NCI-H345 (cell line): ENCODE measurements at places on chromosomes 12 and 14.

- DNase-seq = peak; percentile 71
These were observed 279.1 kb downstream of the TTC6 start for GRCh38 chr14:37874429-37875109.

DNA sequence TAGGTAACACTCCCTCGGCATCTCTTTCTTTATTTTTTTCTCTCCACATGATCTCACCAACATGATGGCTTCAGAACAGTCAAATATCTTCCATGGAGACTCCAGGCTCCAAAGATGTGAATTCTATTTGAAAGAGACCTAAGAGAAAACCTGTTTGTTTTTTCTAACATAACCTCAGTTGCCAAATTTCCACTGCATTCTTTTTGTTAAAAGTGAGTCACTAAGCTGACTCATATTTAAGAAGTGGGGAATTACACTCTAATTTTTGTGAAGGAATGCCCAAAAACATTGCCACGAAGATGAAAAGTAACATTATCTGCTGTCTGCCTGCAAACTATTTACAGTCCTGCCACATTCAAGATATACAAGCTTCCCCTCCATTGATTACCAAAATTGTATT is 1337.6 kb downstream of the LRFN5 start:
- DNase-seq = no peak

- DNase-seq = no peak
These were observed 3.8 kb upstream of the HOXC8 start for GRCh38 chr12:54004841-54005530.

DNA sequence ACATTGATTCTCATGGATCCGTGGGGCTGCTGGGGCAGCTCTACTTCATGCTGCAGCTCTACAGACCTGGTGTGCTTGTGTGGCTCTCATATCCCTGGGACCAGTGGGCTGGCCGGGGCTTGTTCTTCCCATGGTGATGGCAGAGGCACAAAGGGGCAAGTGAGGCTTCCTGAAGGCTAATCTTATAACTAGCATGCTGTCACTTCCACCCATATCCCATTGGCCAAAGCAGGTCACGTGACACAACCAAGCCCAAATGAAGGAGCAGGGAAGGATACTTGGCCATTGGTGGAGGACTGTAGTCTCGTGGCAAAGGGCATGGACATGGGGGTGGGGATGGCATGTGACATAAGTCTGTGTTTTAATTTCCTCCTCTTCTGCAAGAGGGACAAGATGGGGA is 9.9 kb downstream of the PLBD2 start:
- DNase-seq = no peak

- DNase-seq = no peak
These were observed 12.4 kb downstream of the ERG28 start for GRCh38 chr14:75648066-75648838.

GRCh38 chr14:29955087-29955486 is 27.4 kb upstream of the PRKD1 start:
- no peak for DNase-seq
